ENCODE measurements at places on chromosomes 4 and X.

DNA sequence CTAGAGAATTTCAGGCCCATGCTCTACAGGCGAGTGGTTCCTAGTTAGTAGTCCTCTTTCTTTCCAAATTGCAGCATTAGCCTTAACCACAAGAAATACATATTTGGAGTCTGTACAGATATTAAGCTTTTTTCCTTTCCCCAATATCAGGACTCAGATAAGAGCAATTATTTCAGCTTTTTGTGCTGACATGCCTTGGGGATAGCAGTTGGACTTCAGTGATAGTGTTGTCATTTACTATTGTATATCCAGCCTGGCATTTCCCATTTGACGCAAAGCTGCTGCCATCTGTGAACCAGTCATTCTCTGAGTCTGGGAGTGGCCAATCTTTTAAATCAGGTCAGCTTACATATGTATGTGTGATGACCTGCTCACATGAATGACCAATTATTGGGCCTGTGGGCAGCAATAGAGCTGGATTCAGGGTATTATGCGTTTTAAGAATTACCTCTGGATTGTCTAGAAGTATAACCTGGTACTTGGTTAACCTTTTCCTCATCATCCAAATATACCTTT is 6.8 kb upstream of the CEP135 start:
- DNase-seq, result no peak

GRCh38 chr4:112111306-112111705 is 33.9 kb upstream of the FAM241A start:
- no peak for DNase-seq

GRCh38 chrX:42117318-42117717 is 194.0 kb upstream of the CASK start:
- DNase-seq, result no peak

DNA sequence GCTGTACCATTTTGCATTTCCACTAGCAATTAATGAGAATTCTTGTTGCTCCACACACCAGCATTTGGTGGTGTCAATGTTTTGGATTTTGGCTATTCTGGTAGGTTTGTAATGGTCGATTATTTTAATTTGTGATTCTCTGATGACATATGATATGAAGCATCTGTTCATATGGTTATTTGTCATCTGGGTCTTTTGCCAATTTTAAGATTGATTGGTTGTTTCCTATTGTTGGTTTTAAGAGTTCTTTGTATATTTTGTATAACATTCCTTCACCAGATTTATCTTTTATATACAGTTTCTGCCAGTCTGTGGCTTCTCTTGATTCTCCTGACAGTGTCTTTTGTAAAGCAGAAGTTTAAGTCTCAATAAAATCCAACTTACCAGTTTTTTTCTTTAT is 18.5 kb upstream of the BDH2 start:
- no peak for DNase-seq

DNA sequence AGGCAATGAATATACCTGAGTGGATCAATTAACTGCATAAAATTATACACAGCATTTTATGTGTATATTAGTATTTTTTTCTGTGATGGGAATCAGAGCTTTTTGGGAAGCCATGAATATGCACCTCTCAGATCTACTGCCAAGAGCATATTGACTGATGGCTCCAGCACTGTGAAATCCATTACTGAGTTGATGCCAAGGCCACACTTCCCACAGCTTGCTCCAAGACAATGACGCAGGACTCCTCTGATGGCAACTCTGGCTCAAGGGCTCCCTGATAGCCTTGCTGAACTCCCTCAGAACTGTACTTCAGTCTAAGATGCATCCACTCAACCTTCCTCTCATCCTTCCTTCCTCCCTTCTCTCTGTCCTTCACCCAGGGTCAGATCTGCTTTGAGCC is 82.7 kb downstream of the OTC start:
- no peak for DNase-seq

DNA sequence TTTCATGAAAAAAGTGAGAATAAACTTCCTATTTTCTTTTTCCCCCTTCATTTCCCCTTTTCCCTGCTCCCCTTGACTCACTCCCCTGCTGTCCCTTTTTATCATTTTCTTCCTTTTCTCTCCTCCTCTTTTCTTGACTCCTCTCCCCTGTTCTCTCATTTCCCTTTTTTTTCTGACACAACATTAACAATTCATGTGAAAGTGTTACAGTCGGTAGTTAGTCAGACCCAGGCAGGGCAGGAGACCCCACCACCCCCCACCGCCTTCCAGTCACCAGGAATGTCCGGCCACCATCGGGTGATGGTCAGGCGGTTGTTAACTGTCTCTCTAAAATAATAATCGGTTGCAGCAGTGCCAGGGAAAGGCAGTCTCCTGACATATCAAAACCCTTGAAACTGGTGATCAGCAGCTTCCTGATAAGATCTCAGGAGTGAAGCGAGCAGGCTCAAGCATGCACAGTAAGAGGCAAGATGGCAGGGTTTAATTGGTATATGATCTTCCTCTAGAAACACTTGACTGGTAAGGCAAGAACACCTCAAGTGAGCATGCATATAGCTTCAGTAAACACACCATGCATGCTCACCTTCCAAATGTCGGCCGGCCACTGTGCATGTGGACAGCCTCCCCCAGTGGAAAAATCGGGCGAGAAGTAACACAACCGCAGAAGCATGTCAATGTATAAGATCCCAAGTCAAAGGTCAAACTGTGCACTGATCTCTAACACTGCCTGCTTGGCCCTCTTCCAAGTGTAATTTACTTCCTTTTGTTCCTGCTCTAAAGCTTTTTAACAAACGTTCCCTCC is 191.4 kb downstream of the NDST4 start:
- no peak for DNase-seq

DNA sequence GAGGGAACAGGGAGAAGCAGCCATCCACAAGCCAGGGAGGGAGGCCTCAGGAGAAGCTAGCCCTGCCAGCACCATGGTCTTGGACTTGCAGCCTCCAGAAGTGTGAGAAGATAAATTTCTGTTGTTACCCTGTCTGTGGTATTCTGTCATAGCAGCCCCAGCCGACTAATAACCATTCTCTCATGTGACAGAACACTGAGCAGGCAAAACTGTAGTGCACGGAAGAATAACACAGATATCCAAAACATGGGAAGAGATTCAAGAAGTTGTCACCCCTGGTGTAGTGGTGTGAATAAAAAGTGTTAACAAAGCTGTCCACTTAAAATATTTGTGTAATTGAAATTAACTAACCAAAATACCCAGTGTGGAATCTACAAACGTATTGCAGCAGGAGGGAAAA is 265.0 kb downstream of the ARHGAP10 start:
- no peak for DNase-seq

DNA sequence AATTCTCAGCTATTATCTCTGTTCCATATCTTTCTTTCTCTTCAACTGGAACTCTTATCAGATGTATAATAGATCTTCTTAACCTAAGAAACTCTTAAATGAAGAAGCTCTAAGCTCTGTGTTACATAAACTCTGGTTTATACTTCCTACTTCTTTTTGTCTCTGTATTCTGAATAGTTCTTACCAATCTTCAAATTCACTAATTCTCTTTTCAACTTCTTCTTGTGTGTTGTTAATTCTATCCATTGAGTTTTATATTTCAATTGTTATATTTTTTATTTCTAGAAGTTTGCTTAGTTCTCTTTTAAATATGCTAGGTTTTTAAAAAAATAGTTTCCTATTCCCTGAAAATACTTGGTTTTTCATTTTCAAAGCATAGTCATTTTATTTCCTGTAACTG is 13.2 kb upstream of the MMAA start:
- no peak for DNase-seq

- DNase-seq, result no peak
These were observed 40.5 kb downstream of the VEGFC start for GRCh38 chr4:176752191-176752749.

DNA sequence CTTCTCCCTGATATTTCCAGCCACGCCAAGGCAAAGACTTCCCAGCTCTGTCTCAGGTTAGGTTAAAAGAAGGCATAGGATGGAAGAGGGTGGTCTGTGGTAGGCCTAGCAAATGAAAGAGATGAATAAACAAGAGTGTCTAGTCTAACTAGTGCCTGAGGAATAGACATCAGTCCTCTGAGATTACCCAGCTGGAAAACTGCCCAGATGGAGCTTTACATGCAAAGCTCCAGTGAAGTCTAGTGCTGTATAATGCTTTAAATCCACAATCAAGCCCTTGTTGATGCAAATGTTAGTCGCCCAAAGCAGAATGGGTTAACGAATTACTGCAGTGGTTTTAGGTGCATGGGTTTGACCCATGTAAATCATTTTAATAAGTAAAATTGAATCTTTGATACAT is 24.8 kb upstream of the GUCY1B1 start:
- DNase-seq, result no peak

DNA sequence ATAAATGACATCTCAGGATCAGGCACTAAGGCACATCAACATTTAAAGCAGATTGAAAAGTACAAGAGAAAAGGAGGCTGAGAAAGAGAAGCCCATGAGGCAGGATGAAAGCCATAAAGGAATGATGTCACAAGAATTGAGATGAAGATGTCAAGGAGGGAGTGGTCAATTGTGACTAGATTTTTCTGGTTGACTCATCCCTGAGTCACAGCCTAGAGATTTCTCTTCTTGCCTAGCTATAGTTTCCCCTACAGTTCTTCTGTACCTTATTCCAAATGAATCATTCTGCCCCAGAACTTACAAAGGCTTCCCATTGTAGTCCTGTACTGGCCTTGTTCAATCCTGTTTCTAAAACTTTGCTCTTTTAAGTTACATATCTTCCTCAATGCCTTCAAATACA is 3.4 kb upstream of the USP53 start:
- no peak for DNase-seq

GRCh38 chrX:50098241-50098640 is 102.6 kb downstream of the AKAP4 start:
- no peak for DNase-seq

- no peak for DNase-seq
These were observed 122.6 kb upstream of the ANK2 start for GRCh38 chr4:112926819-112927218.

Measured in nephron progenitor cell (in vitro differentiated cells).